ENCODE measurements at places on chromosomes 12 and 14.

- DNase-seq, result no peak
Observed at GRCh38 chr12:45726603-45727300, 2.8 kb upstream of the ARID2 start.

- no peak for DNase-seq
Observed at GRCh38 chr12:25943940-25944339, 14.5 kb upstream of the RASSF8 start.

DNA sequence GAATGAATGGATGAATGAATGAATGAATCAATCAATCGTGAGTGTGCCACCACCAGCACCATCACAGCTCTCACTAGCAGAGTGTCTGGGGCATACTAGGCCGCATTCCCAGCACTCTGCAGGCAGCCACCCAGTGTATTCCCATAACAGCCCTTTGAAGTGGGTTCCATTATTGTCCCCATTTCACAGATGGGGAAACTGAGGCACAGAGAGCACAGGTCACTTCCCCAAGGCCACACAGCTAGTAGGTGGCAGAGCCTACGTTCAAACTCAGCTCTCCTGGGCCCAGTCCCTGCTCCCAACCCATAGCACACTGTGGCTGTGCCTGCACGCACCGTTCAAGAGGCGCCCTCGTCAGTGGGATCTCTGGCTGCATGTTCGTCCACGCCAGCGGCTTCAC, 88.1 kb downstream of the RFLNA start:
- no peak for DNase-seq

- no peak for DNase-seq
Observed at GRCh38 chr12:66548338-66549049, 130.4 kb downstream of the GRIP1 start.

GRCh38 chr14:32350020-32350419, 20.9 kb downstream of the AKAP6 start:
- no peak for DNase-seq

Measured in CD4-positive, alpha-beta T cell (primary cell).